ENCODE measurements at places on chromosomes 3 and 15.

DNA sequence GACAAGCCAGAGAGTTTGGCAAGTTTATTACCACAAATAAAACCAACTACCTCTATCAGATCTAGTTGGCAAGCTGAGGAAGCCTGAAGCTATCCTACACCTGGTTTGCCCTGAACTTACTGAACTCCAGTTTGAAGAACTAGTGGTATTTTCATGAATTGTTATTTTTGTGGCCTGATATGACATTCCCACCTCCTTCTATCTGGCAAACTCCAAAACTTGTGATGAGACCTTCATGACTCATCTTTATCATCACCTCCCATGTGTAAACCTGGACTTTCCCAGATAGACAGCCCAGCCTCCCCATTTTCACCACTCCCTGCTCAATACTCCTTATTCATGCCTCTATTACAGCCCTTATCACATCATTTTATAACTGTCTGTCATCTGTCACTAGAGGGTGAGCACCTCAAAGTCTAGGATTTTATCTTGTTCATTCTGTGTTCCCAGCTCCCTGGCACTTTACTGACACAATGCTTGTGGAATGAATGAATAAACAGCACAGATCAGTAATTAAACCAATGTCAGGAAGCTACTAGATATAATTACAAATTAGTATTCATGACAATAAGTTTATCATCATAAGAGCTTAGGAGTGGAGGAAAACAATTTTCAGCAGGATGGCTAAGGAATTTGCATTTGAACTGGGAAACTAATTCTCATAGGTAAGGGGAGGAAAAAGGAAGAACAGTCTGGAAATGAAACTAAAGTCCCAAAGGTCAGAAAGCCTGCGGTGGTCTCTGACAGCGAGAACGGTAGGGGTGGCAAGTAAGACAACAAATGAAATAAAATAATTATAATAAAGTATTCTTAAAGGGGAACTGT lies 13.2 kb upstream of the TRANK1 start:
- DNase-seq: no peak

GRCh38 chr15:65956307-65956706 lies 87.0 kb downstream of the RAB11A start:
- DNase-seq: no peak

- no peak for DNase-seq
These were observed 399.4 kb downstream of the SHQ1 start for GRCh38 chr3:72448858-72449257.

DNA sequence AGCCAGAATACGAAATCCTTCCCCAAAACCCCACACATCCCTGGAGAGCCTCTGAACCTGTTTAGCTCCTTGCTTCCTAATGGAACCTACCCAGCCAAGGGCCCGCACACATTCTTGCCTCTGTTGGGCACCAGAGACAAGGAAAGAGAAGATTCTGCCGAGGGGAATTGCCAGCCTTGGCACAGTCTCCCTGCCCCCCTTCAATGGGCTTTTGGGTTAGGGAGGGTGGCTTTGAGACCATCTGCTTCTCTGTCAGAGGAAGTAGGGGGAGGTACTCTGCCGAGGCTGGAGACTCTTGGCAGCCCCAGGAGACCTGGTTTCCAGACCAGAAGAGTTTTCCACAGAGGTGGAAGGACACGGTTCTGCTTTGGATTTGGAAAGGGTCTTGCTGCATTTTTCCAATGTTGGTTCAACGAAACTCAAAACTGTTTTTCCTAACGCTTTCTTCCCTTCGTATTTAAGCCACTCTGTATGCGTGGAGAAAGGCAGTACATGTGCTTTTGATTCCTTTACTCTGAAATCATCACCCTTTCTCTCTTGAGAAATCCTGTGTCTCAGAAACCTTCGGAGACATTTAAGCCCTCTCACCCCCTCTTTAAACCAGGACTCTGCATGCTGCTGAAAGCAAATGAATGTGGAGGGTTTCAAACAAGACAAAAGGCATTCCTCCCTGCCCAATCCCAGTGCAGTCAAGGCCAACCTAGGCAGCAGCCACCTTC lies 78.8 kb upstream of the PRR23C start:
- no peak for DNase-seq

DNA sequence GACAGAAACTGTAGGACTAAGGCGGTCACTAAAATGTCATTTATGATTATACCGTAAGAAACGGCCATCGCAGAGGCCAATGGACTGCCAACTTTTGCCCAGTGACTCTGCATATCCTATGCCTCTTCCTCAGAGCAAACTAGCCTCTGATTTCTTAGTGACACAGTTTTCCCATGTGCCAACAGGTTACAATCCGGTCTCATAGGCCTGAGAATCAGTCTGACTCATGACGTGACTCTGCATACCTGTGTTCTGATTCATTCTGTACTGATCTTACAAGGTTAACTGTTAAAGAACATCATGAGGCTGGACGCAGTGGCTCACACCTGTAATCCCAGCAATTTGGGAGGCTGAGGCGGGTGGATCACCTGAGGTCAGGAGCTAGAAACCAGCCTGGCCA lies 17.8 kb downstream of the RUBCN start:
- no peak for DNase-seq

GRCh38 chr3:43097400-43098080 lies 8.3 kb downstream of the POMGNT2 start:
- no peak for DNase-seq

DNA sequence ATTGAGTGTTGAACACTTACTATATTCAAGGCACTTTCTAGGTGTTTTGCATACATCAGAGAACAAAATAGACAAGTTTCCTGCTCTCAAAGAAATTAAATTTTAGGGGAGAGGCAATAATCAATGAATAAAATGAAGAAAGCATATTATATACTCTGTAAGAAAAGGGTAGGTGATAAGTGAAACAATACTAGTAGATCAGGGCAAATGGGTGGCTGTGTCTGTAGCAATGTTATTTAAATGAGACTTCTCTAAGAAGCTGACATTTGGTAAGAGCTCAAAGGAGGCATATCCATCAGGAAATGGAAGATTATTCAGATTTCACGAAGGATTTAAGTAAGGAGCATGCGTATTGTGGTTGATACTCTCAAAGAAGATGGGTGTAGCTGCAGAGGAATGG lies 1291.6 kb downstream of the NSUN3 start:
- DNase-seq: no peak

- DNase-seq: no peak
These were observed 69.4 kb downstream of the MME start for GRCh38 chr3:155149494-155149893.

- DNase-seq: no peak
These were observed 48.8 kb upstream of the PLSCR5 start for GRCh38 chr3:146653978-146654377.

GRCh38 chr15:34654625-34655024 lies 71.2 kb upstream of the GOLGA8B start:
- DNase-seq: no peak

- no peak for DNase-seq
These were observed 422 bp upstream of the SETMAR start for GRCh38 chr3:4302747-4303146.

DNA sequence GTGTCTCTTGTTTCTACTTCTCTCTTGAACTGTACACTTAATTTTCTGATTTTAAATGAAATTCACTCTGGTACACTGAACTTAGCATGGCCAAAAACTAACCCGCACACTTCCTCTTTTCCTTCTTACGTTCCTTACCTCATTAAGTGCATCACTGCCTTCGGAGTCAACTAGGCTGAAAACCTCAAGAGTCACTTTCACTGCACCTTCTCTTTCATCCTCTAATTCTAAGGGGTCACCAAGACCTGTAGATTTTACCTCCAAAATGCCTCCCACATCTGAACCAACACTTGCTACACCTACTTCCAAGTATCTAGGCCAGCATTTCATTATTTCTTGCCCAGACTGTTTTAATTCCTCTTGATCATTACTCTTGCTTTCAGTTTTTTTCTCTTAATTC lies 6.6 kb downstream of the CBLB start:
- DNase-seq: no peak

- no peak for DNase-seq
These were observed 60.9 kb upstream of the TSC22D2 start for GRCh38 chr3:150346981-150347863.

DNA sequence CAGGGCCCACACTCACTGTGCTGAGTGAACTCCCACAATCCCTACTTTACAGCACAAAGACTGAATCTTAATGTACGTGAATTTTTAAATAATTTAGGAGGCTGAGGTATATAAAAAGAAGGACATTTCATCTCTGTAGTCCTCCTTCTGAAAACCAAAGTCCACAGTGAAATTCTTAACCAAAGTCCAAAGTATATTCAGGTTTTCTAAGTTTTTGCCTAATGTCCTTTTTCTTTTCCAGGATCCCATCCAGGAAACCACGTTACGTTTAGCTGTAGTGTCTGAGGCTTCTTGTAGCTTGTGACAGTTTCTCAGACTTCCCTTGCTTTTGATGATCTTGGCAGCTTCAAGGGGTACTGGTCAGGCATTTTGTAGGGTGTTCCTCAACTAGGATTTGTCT lies 44.5 kb downstream of the SCAP start:
- DNase-seq: no peak

DNA sequence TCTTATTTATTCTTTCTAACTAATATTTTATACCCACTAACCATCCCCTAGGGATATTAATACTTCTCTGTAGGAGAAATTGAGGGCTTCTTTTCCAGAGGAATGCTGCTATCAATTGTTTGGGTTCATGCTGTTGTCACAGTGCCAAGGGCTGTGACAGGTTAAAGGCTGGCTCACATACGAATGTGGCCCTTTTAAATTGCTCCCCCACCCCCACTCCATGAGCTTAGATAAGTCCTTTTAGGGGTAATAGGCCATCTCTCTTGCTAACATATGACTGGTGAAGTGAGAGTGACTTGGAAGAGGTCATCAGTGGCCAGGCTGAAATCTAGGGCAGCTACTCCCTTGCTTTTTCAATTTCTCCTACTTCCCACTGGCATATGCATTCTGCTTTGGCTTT lies 121.9 kb upstream of the DPH6 start:
- DNase-seq: no peak

- DNase-seq: no peak
These were observed 27.3 kb downstream of the CYP11A1 start for GRCh38 chr15:74340150-74340549.

DNA sequence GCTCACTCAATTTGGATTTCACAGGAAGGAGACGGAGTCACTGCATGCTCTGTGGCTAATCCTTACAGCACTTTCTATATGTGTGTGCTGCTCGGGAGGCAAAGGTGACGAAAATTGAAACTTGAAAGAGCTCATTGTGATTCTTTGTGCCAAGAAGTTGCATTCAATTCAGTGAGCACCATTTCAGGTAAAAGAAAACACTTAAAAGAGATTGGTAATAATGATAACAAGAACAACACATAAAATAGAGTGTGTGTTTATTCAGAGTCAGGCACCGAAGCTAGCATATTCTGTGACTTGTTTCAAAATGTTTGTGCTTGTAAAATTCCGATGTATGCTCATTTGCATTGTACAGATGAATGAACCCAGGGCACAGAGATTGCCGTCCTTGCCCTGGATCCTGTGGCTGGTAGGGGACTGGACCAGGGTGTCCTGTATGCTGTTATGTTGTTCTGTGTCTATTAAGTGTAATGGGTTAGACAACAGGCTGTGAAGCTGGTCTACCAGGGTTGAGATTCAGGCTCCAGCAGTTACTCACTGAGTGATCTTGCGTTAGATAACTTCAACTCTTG lies 193.3 kb upstream of the PROK2 start:
- DNase-seq: no peak

GRCh38 chr3:125055913-125056745 lies at the start of gene HEG1:
Gene HEG1 (minus strand): TSS chr3:125055997. CDS start chr3:125055890, 107 bp downstream.
- DNase-seq: peak; percentile 47

DNA sequence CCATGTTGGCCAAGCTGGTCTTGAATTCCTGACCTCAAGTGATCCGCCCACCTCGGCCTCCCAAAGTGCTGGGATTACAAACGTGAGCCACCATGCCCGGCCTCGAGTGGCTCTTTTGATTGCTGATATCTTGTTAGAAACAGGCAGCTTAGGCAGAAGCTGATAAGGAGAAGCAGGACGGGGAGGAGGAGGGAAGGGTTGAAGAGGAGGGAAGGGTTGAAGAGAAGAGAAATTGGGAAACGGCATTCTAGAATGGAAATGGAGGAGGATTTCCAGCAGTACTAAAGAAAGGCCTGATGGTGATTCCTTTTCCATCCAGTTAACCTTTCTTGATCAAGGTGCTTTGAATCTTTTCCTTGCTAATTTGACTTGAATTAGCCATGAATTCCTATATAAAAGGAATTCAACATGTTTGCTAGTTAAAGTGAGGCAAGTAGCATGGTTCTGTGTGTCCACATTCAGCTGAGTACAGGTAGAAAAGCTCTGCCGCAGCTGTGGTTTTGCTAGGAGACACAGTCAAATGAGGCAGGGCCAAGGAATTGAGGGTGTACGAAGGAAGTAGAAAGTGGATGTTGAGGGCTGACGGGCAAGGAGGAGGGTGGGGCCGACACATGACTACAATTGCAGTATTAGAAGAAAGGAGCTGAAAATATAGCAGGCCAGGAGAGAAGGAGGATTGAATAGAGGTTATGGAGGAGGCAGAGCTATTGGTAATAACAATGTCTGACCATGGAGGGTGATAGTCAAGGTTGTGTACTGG lies 27.2 kb upstream of the ATP1B3 start:
- DNase-seq: no peak

DNA sequence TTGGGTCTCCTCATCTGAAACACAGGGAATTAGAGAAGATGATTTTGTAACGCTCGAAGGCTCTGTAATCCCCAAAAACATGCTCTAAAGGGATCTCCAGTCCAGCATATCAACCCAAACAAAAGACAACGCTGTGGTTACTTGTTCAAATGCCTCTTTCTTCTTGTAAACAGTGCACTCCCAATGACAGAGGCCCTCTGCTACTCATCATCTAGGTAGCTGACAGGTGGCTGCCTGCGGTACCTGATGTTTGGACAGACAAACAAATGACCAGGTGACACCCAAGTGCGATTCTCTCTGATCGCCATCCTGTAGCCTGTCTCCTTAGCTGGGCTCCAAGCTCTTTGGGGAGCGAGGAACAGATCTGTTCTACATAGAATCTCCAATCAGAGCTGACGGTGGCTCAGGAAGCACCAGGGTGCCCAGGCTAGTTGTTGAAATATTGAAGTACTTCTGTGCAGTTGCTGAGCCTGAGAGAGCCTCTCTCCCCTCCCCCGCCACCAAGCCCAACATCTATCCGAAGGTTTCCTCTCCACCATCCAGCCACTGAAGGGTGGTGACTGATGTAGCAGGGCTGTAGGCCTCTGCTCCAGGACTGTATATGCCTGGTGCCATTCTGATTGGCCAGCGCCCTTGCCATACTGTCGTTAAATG lies 238.7 kb downstream of the XXYLT1 start:
- DNase-seq: no peak

DNA sequence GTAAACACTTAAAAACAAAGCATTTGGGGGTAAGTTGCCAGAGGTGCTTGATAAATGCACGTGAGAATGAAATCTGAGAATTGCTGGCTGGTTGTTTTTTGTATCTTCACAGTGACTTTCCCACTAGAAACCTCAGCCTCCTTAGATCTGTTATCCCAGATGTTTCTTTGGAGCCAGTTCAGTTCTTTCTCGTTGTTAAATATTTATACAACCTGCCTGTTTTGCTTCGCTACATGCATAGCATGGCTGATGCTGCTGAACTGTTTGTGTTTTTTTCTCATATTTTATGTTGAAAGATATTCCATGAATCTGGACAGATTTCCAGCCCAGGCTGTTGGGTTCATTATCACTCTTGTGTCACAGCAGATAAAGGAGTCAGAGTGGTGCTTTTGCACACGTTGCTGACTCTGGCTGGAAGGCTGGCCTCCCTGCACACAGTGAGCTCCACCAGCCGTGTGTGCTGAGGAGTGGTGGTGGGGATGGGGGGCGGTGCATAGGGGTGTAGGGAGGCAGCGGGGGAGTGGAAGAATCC lies 80.2 kb downstream of the ARNT2 start:
- no peak for DNase-seq
